ENCODE measurements at places on chromosomes 5 and 9.

DNA sequence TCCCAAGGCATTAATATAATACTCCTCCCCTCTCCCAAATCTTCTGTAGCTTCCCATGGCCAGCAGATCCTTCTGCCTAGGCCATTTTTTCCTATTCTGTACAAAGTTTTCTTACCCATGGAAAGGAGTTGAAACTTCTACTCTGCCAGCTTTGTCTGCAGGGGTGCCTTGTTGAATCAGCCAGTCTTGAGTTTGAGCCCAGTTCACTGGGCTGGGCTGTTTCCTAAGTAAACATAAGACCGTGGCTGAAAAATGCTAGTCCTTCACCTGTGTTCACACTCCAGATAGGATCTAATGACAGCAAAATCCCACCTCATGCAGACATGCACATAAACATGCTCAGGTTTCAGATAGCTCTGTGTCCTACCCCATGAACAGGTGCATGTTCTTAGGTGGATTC, 10.4 kb downstream of the TEX48 start:
- no peak for DNase-seq

DNA sequence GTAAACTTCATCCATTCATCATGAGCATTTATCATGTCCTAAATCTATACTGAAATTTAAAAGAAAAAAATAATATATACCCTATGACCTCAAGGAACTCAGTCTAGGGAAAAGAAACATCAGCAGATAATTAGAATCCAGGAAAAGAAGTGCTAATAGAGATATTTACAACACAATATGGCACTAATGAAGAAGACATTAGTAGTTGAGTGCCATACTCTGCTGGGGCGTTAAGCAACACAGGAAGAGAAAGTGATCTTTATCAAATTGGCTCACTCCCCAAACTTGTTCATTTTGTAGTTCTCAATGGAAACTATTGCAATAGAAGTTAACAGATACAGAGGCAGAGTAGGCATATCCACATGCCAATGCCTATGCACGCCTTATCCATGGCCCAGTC, 27.5 kb downstream of the GABRA6 start:
- DNase-seq, result no peak

DNA sequence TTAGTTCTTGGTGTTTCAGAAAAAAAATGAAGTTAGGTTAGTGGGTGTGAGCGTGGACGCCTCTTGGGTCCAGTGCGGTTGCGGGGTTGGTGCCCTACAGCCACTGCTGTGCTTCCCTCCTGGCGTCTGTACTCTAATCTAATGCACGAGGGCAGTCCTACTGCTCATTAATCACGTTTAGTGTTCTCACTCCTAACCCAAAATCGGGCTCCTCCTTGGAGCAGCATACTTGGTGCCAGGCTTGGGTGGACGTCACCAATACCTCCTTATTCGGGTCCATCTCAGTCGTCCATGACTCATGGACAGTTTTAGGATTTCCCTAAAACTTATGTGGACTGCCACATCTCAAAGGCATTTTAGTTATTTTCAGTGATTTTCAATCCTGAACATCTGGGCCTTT, 41.6 kb downstream of the TRIO start:
- no peak for DNase-seq

GRCh38 chr5:127136908-127137307, 63.6 kb upstream of the C5orf63 start:
- DNase-seq, result no peak

DNA sequence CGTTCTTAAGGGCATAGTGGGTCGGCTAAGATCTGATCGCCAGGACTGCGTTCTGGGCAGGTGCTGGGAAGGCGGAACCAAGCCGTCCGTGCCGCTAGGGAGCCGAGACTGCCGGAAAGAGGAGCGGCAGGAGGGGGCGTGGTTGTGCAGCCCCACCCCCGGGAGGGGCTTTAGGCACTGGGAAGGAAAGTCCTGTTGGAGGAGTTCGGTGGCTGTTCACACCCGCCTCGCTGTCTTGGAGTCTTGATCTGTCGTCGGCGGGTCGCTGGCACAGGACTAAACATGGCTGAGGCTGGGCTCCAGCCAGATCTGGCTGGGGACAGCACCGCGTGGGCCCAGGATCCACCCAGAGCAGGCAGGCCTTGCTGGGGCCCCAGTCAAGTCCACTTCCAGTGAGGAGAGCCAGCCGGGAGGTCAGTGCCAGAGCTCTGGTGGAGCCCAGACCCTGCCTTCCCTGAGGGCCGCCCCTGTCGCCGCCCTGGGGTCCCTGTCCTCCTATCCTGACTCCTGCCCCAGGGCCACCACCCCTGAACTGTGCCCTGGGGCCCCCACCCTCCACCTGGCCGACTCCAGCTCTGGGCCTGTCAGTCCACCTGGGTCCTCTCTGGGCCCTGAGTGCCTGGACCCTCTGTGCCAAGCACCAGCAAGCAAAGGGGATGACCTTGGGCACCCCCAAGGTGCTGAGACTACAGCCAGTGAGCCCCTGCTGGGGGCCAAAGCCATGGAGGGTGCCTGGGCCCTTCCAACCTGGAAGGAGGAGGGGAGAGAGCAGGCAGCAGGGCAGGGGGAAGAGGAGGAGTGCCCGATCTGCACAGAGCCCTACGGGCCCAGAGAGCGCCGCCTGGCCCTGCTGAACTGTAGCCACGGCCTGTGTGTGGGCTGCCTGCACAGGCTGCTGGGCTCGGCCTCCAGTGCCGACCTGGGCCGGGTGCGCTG, 4.5 kb downstream of the RNF208 start:
- no peak for DNase-seq

DNA sequence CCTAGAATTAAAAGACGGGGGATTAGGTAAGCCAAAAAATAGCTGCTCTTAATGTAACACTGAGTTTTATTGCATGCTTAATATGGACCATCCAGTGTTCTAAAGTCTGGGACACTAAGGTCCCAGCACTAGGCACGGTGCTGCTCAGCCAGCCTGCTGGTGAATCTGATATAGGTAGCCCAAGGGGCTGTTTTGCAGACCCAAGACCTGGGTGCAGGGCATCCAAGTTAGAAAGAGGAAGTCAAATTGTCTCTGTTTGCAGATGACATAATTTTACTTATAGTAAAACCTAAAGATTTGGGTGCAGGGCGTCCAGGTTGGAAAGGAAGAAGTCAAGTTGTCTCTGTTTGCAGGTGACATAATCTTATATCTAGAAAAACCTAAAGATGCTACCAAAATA, 17.8 kb downstream of the IFNA5 start:
- DNase-seq, result no peak

DNA sequence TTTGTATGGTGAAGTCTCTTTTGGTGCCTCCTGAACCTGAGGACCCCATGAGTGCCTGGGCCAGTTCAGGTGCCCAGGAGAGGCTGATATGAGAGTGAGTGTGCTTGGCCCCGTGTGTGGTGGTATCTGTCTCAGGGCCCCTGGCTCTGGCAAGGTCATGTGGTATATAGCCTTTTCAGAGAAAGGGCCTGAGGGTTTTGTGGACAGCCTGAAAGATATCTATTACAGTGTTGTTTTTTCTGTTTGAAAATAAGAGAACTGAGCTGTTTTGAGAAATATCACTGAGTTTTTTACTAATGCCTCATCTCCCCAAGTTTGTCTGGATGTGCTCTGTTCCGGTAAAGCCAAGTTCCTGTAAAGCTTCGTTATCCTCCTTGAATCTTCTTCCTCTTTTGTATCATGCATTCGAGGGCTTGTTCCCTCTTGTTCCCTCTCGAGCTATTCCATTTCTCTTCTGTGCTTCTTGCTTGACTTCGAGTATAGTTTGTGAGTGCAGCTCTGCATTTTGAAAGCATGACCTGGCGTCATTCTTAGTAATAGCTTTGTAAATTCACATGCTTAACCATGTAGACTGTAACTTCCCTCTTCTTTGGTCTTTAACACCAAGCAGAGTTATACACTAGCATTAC, 122.3 kb downstream of the MAST4 start:
- DNase-seq, result no peak

Measured in activated naive CD4-positive, alpha-beta T cell treated with Interleukin-2 at 50 U/mL for 16 hours (primary cell).